ENCODE measurements at places on chromosomes 2 and 18. TPM values are rescaled to one million over a fixed set of nuclear protein-coding genes. Genes with fewer than 3 reads are reported as not detected.
A peak's percentile ranks its signal among the peaks of the same experiment; 100 is the strongest.

SIX2 gene
- total RNA-seq = 3.6 TPM

KIF3C gene
- 5.4 TPM for total RNA-seq

CRYGD gene
- not detected for total RNA-seq

DNA sequence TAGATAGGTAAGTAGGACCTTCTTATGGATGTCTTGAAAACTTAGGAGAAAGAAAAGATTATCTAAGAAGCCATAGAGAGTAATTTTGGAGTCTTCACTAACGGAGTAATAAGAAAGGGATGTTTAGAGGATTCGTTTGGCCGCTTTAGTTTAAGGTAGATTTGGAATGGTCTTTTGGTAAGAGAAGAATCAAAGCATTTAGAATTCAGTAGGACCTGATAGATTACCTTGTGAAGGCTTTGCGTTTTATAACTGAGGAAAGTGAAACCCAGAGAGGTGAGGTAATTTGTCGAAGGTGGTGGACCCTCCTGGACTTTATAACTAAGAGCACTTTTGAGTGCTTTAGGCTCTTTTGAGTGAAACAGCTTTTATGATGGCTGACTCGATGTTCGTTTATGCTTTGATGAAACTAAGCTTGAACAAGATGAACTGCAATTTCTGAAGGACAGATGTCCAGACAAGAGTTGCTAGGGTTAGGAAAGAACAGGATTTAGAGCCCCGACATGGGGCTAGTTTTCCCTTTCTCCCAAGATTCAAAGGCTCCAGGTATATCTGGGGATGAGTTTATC is 1.3 kb downstream of the MYL12B start:
- peak; percentile 34 for DNase-seq

- peak; percentile 59 for DNase-seq
Observed at GRCh38 chr18:3015204-3015592, 2.3 kb upstream of the LPIN2 start.

- DNase-seq = peak; percentile 25
Observed at GRCh38 chr2:197707316-197708213, 2.4 kb downstream of the MARS2 start.

DNA sequence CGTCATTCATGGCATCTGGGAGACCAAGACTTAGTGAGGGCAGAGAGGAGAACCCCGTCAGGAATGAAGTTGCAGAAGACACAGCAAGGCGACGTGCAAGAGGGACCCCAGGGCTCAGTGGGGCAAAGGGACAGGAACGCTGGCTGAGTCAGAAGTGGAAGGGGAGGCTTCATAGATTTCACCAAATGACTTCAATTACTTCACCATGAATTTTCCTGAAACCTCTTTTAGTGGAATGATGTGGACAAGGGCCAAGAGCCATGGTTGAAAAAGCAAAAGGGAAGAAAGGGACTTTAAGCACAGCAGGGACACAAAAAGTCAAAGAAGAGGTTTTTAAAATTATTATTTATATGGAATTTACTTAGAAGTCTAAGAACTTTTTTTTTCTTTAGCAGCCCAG is 141.6 kb upstream of the PID1 start:
- no peak for DNase-seq

DNA sequence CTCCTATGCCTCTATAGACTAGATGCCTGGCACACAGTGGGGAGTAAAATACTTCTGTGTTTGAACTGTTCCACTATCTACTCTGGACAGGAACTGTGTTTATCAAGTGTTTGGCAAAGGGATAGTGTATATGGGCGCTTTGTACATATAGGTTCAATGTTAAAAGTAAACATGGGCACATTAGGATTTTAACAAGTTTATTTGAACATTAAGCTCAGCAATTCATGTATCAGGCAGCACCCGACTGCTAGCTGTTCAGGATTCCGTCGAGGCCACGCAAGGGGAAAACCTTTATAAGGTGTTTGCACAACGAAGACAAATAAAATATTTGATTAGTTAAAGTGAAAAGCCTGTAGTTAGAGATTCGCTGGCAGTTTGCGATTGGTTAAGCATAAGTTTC is 43.4 kb upstream of the ROCK2 start:
- DNase-seq = no peak

GRCh38 chr18:36249392-36249791 is 48.1 kb upstream of the FHOD3 start:
- no peak for DNase-seq

DNA sequence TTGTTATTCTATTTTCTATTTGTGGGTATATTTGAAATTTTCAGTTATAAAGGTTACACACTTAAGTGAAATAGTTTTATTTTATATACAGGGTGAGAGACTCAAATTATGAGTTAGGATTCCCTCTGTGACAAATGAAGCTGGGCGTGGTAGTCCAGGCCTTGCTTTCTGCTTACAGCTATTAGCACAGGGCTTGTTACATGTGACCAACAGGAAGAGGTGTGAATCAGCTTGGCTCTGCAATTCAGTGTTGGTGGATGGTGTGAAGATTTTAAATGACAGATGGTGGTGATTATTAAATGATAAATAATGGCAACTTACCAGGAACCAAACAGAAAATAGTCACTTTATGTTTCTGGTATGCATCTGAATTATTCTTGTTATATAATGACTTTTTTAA is 64.4 kb upstream of the NOSTRIN start:
- DNase-seq = no peak
